Stimulated activated CD8-positive, alpha-beta memory T cell treated with anti-CD3 and anti-CD28 coated beads, Interleukin-4, amount 100 ng/mL, for 4 hours (primary cell): ENCODE measurements at places on chromosomes 16 and 17.

GRCh38 chr17:61784510-61784909 is 78.8 kb downstream of the BRIP1 start:
- no peak for DNase-seq

DNA sequence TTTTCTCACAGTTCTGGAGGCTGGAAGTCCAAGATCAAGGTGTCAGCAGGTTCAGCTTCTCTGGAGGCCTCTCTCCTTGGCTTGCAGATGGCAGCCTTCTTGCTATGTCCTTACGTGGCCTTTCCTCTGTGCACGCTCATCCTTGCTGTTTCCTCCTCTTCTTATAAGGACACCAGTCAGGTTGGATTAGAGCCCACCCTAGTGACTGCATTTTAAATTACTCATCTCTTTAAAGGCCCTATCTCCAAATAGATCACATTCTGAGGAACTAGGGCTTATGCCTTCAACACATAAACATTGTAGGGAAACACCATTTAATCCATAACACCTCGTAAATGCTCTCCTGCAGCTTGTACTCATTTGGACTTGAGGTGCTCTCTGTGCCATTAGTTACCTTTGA is 36.3 kb downstream of the DHRS7C start:
- DNase-seq = no peak

DNA sequence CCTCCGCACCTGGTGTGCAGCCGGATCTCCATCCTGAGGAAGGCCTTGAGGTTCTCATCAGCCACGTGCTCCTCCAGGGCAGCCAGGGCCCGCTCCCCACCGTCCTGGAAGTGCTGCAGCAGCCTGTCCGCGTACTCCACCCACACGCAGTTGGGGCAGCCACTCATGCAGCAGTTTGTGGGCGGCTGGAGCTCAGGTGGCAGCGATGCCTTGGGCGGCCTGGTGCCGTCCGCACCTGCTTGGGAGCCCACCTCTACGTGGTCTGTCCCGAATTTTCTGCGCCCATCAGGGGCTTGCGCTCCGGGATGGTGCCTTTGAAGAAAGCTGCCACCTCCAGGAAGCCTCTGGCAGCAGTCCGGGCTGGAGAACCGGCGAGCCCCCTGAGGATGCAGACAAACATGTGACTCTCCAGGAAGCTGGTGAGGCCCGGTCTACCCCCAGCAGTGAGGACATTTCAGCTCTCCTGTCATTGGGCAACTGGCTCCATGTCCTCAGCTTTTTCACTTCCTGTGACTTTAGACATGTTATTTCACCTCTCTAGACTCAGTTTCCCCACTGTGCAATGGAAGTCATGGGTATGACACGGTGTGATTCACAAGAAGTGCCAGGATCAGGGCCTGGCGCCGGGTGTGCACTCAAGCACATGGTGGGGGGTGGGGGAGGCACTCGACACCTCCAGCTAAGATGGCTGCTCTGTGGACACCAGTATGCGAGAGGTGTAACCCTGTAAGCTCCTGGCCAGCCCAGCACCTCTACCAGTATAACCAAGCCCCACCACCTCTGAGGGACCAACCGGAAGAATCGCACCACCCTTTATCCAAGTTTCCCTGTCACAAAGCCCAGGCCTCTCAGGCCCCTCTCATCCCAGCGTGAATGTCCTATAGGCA is 957 bp downstream of the OXLD1 start:
- DNase-seq = peak; percentile 33

DNA sequence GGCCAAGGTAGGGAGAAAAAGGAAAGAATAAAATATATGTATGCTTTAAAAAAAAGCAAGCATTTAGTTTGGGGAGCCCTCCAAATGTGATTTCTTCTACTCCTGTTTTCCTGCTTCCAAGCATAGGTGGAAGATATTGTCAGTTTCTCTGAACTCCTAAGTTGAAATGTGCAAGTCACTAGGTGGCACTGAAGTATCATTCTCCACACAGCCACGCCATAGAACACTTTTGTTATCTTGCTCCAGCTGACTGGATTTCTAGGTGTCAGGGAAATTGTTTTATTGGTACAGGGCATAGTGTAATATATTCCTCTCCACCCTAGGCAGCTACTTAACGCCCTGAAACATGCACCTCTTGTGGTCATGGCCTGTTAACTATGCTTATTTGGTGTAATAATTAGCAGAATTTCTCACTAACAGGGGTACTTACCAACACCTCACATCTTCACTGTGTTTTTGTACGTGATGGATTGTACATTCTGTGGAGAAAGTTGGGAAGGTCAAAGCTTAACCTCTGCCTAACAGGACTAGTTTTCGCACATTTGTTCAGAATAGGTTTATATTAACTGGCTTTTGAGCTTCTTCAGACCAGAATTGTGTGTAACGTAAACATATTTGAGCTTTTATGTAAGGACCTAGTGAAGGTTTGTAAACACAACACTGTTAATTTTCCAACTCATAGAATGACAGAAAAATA is 69.3 kb downstream of the FTO start:
- no peak for DNase-seq

DNA sequence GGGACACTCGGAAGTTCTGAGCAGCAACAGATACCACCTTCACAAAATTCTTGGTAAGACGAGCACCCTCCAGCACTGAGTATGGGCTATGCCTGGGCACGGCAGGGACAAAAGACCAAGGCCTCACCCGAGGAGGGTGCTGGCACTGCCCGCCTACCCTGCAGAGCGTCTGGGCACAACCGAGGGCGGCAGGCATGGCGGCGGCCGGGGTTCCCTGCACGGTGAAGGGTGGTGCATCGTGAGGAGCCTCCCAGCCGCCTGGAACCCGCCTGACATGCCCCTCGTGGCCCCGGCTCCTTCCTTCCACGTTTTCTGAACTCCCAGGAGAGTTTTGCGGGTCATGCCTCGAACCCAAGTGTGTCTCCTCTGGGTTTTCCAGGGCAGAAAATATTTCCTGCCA is 18.9 kb downstream of the GALNS start:
- DNase-seq = no peak
